ENCODE measurements at places on chromosomes 3 and 15.

DNA sequence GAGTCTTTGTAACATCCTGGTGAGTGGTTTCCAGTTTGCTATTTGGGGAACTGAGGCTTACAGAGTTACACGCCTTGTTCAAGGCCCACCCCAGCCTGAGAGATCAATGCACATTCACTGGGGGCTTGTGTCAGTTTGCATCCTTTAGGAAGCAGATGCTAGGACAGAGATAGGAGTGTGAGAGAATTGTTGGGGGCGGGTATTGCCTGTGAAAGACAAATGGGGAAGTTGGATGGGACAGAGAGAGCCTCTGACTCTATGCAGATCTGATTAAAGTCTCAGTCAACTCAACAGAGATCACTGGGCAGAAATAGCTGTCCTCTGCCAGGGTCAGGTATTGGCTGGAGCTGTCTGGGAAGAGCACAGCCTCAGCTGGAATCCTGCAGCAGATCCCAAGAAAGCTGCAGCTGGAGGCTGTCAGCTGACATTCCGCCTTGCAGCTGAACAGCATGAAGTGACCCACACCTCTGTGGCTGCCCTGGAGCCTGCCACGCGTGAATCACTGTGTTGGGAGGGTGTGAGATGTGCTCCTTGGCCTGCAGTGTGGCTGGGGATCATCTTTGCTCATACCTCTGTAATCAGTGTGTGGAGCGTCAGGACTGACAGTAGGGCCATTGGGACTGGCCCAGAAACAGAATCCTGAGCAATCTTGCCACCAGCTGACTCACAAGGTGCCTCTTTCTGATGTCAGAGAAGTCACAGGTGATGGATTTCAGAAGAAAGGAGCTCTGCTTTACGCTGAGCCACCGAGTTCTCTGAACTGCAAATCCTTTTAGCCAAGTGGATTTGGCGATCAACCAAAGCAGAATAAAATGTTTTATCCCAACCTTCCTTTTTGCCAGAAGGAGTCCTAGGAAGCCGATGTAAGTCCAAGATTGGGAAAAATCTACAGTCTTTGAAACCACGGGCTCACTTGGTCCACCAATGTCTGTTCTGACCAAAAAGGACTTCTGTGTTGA is 284.1 kb upstream of the LRRFIP2 start:
- DNase-seq, result no peak

DNA sequence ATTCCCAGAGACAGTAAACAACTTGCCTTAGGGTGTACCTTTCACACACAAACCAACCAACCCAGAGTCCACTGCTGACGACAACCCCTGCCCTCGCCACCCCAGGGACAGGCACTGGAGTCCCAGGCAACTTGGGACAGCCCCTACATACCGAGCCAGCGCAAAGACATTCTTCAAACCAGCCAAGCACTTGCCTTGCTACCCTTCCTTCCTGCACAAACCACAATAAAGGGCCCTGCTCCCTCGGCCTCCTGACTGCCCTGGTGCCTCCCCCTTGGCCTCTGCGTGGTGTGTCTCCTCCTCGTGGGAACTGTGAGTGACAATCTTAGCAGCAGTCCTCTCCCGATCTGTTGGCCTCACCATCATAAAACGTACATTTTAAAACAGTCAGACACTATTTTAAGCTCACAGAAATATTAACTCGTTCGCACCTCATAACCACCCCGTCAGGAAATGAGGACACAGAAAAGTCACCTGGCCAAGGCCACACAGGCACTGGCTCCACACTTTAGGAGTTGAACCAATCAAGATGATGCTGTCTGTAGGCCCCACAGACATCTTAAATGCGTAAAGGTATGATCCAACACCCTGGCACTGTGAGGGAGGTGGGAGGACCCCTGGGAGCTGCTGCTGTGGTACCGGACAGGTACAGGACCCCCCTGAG is 113.8 kb downstream of the ADCY5 start:
- DNase-seq, result no peak

GRCh38 chr3:134938029-134938525 is 143.0 kb downstream of the EPHB1 start:
- no peak for DNase-seq

DNA sequence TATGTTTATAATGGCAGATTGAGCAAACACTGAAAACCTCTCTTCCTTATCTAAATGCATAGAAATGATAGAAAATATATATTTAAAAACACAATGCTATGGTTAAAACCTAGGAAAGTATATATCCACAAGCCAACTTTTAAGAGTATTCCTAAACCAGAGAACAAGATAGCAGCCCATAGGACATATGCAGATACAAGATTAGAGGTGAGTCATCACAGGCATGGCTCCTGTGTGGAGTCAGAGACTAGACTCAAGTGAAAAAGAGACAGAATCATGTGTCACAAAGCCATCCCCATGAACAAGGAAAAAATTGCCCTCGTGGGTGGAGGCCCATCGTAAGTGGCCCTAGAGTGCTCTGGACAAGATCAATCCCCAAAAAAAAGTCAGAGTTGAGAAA is 199.4 kb upstream of the PPP2R3A start:
- DNase-seq, result no peak

DNA sequence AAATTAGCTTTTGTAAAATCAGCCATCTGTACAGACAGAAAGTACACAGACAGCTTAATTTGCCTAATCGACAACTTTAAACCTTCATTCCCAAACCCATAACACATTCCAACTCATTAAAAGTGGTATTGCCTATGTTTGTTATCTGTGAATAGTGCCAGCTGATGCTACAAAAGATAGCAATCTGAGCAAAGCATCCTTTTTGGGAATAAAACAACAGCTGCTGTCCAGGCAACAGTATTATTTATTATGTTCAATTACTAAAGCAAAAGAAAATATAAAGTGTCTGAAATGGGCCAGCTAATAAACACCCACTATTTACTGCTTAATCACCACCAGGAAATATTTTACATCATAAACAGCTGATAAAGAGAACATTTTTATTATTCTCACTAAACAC is 134.8 kb upstream of the ABI3BP start:
- DNase-seq, result no peak

DNA sequence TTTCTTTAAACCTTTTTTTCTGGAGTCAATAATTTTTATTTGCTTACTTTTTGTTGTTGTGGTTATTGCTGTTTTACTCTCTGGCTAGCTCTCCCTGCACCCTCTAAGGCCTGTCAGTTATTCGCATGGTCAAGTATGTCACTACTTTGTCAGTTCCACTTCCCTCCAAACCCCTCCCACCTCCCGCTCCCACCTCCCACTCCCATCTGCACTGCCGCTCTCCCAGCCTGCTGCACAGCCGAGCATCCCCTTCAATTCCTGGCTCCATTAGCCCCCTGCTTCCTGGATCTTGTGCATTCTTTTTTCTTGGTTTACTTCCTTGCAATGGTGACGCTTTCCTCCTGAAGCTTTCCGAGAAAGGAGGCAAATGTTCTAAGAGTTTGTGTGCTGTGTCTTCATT is 218.0 kb downstream of the XXYLT1 start:
- DNase-seq, result no peak

- DNase-seq, result no peak
Observed at GRCh38 chr3:32421991-32422859, 30.6 kb downstream of the CMTM7 start.

DNA sequence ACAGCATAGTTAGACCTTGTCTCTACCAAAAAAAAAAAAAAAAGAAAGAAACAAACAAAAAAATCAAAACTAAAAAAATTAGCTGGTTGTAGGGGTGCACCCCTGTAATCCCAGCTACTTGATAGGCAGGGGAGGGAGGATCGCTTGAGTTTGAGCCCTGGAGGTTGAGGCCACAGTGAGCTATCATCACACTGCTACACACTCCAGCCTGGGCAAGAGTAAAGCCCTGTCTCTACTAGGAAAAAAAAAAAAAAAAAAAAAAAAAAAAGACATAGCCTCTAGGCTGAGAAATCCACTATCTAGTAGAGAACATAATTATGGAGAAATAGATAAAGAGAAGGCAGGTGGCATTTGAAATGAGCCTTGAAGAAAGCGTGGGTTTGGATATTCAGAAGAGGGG is 2.2 kb upstream of the CHRNA5 start:
- DNase-seq, result no peak

DNA sequence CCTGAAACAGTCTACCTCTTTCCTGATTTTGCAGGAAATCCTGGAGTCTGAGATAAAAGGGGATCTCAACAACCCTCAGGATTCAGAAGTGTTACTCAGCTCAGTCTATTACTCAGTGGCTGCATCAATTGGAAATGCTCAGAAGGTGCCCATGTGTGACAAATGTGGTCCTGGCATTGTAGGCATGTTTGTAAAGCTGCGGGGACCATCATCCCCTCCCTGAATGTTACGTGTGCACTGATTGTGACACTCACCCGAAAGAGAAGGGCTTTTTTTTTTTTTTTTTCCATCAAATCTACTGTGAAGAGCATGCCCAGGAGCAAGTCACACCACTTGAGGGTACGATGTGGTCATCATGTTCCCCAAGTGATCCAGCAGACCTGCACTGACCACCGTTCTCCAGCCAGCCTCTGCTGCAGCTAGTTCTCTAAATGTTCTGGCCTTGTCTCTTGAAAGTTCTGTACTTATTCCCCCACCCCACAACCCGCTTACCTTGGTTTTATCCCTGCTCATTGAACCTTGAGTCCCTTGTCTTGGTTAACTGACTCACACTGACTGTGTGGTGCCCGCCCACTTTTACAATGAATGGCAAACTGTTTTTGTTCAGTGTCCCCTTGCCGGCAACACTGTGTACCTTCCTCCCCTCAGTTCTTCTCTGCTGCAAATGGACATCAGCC is 19.8 kb downstream of the ST3GAL6 start:
- no peak for DNase-seq

DNA sequence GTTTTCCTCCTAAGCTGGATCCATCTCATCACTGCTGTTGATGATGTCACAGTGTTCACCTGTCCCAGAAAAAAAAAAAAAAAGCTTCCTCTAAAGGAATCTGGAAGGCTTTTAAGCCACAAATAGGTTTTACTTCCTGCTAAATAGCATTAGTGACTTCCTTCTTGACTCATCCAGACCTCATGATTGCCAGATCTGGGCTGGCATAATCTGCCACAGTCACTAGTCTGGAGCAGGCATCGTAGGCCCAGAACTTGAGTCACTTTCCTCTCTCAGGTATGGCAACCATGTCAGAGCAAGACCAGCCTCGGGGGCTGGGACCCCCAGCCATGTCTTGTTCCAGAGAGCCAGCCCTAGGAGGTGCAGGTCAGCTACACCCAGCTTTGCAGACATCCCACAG is 266.5 kb upstream of the CADM2 start:
- DNase-seq, result no peak

GRCh38 chr15:96292635-96293034 is 37.9 kb upstream of the NR2F2 start:
- no peak for DNase-seq

GRCh38 chr15:89217686-89218376 is 3.5 kb downstream of the RLBP1 start:
- DNase-seq, result no peak

- no peak for DNase-seq
Observed at GRCh38 chr3:128618398-128618726, 32.3 kb downstream of the RPN1 start.

- no peak for DNase-seq
Observed at GRCh38 chr15:75620841-75621391, 4.6 kb downstream of the SNUPN start.

DNA sequence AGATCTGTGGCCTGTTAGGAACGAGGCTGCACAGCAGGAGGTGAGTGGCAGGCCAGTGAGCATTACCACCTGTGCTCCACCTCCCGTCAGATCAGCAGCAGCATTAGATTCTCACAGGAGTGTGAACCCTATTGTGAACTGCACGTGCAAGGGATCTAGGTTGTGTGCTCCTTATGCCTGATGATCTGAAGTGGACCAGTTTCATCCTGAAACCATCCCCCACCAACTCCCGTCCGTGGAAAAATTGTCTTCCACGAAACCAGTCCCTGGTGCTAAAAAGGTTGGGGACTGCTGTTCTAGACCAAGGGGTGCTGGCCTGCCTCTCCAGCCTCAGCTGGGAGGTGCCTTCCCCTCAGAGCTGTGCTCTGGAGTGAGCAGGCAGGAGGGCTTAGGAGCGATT is 61.4 kb downstream of the RPLP1 start:
- no peak for DNase-seq
